SW 1271 (cell line): ENCODE measurements at places on chromosomes 16 and 17.
A peak's percentile ranks its signal among the peaks of the same experiment; 100 is the strongest.

DNA sequence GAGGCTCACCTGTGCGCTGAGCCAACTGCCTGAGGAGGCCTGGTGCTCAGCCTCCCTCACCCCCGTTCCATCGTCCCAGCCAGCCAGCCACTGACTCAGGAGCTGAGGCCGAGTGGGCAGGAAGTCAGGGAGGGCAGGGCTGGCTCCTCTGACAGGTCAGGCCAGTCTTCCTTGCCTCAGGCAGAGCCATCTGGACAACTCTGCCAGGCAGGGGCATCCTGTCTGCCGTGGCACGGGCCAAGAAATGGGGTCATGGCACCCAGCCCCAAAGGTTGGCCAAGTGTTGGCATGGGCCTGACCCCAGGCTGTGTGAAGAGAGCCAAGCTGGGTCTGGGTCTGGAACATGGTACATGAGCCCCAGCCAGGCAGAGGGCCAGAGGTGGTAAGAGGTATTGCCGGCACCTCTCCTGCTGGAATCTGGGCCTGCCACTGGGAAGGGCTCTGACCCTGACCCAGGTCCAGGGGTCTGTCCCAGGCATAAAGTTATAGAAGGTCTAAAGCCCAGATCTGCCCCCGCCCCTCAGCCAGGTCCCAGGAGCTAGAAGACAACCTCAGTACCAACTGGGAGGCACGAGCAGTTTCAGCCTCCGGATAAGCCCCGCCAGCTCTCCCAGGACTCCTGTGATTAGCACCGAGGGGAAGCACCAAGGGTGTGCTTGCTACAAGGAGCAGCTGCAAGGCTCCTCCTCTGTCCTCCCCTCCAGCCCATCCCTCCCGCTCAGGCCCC is 2.5 kb upstream of the VASN start:
- no peak for DNase-seq

DNA sequence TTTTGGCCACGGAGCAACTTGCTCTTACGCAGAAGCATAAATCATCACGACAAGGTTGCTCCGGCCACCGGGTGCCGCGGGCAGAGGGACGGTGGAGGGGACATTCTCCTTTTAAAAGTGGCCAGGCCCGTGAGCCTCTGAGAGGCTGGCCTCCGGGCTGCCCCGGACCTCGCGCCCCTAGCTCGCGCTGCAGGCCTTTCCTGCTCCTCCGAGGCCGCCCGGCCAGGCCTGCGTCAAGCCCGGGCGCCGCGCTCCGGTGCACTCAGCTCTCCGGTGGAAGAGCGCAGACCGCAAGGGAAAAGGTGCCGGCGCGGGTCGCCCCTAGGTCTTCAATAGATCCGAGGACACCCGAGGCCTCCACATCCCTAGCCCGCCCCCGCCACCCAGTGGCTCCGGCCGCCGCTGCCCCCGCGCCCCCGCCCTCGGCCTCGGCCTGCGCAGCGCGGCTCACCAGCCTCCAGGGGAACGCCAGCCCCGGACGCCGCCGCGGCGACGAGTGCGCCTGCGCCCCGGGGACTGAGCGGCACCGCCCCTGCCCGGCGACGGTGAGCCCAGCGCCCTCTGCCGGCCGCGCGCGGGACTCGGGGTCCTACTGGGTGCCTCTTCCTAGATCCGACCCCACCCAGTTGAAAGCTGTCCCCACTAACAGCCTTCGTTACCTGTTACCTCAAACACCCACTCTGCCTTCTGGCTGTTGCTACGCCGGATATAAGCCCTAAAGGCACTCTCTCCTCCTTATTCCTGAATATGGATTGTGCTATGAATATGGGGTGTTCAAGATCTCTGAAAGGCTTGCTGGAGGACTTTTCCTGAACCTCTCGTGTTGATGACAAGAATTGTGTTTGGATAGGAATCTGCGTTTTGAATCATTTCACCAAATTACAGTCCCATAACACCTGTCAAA is at the start of gene LYRM9:
LYRM9 (minus strand) TSS at position 500 of the 904 bp plus-strand sequence. CDS start 10,671 bp downstream, outside the sequence.
- DNase-seq: peak; percentile 56

DNA sequence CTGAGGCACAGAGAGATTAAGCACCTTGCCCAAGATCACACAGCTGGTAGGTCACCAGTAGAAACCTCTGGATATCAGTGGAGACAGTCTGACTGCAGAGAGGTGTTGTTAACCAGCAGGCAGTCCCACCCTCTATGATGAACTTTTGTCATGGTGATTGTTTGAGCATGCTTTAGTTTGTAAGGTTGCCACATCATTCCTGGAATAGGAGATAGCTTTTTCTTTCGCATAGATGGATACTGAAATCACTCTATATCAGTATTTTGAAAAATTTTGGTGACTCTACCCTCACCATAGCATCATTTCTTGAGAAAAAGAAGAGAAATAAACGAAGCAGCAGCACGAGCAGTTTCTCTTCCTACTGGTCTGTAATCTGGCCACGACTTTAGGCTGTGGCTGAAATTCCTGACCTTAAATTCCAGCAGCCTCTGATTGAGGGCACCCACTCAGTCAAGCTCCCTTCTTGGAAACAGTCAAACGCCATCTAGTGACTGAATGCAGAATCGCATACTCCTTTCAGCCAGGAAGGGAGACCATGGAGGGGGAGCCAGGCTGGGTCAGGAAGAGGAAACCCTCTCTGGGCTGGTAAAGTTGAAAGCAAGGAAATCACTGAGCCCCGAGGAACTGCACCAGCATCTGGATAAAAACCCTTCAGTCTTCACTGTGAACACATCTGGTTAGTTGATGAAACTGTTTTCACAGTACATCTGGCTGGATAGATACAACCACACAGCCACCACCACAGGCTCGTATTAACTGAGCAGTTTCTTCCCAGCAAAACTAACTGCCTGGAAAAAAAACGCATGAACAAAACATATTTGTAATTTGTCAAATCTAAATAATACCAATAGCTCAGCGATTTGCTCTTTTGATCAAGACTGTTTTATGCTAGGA is 108.5 kb upstream of the XYLT1 start:
- DNase-seq: peak; percentile 9

DNA sequence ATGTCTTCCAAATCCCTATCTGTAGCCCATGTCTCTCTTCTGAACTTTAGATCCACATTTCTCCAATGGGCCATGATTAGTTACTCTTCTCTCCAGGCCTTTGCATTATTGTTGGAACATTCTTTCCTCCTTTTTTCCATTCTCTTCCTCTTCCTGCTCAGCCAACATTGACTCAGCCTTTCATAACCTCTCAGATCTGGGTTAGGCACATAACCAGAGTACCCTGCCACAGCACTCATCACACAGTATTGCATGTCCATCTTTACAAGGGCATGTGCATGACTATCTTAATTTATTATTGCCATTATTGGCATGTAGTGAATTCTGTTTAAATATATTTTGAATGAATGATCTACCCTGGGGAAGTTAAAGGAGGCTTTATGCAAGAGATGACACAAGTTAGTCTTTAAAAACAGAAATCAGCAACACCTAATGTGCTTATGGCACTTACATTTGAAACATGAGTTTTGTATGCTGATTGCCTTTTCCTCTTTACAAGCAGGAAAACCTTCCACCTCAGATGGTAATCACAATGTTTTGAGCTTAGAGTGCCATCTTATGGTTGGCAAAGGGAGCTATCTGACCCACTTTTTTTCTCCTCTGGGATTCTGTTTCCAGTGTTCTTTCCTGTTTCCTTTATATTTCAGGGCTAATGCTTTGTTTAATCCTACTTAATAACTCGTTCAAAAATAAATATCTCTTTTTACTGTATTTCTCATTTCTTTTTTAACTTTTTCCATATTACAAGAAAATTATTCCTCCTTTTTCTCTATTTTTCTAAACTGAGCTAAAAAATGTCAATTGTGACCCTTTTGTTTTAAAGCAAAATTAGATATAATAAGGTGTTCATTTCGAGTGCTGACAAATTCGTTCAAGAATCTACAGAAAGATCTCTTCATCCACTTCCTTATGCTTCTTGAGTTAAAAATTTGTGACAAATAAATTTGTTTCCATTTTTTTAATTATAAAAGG is 151.0 kb upstream of the RBL2 start:
- no peak for DNase-seq

GRCh38 chr17:80212511-80212910 is 7.6 kb downstream of the SGSH start:
- no peak for DNase-seq

- peak; percentile 75 for DNase-seq
Measured at GRCh38 chr17:28902819-28903545, at the start of gene DHRS13. Gene DHRS13, minus strand, starts transcription at chr17:28903079. Its CDS starts 135 bp downstream, at chr17:28902944.

DNA sequence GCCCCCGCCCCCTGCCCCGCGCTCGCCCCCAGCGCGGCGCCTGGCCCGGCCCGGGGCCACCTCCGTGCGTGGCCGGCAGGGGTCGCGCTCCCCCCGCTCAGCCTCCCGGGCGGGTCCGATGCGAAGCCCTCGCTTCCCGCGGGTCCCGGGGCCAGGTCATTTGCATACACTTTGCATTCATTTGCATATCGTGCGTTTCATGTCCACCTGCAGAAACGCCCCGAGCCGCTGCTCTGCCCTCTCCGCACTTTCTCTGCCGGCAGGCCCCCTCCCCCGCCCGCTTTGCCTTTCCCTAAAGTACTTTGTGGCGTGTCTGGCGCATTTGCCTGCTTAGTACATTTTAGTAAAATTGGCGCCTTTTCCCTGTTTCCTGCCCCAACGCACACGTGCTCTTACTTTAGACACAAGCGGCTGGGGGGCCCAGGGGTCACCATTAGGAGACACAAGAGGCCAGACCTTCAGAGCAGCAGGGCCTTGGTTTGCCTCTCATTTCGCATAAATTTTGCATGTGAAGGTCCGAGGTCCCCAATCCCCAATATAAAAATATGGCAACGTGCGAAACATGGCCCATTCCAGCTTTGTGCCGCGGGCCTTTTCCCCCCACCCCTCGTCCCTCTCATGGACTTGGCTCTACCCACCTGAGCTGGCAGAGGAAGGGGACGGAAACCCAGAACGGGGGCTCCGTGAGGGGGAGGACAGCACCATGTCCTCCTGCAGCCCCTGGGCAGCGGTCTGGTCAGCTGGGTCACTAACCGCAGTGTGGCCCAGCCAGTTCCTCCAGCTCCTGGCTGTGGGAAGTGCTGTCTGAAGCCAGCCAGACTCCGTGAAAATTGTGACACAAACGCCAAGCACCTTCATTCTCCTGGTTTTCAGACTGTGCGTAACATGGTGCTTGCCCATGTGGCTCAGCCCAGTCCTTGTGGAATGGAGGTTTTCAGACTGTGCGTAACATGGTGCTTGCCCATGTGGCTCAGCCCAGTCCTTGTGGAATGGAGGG is 34.8 kb downstream of the CBFA2T3 start:
- DNase-seq: no peak

- no peak for DNase-seq
Measured at GRCh38 chr17:11628374-11628773, 30.1 kb downstream of the DNAH9 start.

DNA sequence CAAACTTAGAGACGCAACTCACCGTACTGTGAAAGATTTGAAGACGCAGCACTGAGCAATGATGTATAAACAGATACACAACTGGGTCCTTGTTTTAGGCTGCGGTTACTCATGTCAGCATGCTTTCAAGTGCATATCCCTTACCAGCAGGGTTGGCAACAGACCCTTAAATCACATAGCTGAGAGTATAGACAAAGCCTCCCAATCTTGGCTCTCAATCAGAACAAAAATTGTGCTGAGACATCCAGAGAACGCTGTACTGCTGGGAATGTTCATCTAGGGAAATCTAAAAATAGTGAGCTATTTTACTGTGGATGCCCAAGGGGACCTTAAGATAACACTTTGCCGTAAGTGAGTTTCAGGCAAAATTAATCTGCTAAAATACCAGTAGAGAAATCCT is 84.4 kb upstream of the NUDT7 start:
- DNase-seq: no peak

GRCh38 chr16:28090646-28091377 is 27.3 kb upstream of the GSG1L start:
- DNase-seq: no peak
